ENCODE measurements at places on chromosomes 5 and 9.

DNA sequence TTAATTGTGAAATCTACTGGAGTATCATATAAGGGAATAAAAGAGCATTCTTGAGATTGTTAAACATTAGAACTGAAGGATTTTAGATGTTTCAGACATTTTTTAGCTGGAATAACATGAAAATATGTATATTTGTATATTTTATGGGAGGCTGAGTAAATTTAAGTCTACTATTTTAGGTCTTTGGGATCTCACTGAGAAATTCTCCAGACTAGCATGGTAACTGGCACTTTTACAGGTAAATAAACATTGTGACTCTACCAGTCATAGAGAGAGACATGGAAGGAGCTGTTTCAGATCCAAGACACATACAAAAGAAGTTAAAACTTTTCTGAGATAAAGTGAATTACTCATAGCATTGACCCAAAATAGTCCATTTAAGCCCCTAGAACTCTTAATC, 59.4 kb downstream of the NDUFAF2 start:
- no peak for DNase-seq

DNA sequence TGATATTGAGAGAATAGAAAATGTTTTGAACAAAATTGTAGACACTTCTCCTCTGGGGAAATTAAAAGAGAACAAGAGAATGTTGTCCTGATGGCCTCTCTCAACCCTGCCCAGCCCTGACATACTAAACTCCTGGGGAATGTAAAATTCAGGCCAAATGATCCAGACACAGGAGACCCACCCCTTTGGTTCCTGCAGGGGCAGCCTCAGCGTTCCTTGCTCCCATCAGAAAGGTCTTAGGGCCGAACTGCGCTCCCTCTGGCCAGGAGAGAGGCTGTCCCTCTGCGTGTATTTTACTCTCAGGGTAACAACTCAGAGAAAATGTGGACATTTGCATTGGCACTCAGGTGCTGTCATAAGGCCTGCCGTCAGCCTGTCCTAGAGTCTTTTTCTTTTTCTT, 616.3 kb upstream of the KLF4 start:
- DNase-seq: no peak

DNA sequence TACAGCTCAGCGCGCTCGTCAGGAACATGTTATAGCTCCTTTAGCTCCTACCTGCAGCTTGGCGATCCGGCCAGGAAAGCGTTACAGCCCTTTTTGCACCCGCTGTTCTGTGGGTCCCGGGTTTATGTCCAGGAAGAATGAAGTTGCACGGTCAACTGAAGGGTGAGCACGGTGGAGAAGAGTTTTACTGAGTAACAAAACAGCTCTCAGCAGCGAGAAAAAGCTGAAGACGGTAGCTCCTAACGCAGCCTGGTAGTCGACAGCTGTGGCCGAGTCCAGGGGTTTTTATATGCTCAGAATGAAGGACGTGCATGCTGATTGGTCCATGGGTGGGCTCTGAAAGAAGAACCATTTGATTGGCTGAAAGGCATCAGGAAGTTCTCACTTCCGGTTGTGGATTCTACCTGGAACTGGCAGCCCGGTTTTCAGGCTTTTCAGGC, 1830.1 kb upstream of the NUDT12 start:
- no peak for DNase-seq

GRCh38 chr5:146024034-146024433, 81.3 kb downstream of the PLAC8L1 start:
- no peak for DNase-seq

DNA sequence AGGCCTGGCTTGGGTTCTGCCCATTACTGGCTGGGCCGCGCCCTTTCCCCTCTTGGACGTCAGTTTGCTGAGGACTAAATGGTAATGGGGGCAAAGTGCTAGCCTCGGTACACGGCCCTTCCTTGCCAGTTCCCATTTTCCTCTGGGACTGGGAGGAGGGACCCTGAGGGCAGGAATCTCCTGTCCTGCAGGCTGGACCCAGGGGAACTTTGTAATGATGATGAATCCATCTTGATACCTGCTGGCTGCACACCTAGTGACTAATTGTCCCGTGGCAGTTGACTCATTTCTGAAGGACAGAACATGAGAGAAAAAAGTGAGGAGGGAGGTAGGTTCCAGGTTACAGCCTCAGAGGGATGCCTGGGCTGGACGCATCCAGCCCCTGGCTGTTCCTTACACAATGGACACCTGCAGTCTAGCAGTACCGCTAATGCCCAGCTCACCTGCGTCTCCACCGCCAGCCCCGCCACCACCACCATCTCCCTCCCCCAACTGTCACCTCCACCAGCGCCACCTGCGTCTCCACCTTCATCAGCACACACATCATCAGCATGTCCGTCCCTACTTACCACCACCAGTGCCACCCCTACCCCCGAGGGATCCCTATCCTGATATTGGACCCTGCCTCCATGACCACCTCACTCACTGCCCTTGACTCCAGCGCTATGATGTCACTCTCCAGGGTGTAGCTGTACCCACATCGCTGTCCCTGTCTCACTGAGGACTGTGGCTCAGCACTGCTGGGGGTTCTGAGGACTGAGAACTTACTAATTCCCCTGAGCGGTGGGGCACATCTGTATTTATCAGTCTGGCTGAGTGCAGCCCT, 4.3 kb downstream of the CDHR2 start:
- peak; percentile 56 for DNase-seq

DNA sequence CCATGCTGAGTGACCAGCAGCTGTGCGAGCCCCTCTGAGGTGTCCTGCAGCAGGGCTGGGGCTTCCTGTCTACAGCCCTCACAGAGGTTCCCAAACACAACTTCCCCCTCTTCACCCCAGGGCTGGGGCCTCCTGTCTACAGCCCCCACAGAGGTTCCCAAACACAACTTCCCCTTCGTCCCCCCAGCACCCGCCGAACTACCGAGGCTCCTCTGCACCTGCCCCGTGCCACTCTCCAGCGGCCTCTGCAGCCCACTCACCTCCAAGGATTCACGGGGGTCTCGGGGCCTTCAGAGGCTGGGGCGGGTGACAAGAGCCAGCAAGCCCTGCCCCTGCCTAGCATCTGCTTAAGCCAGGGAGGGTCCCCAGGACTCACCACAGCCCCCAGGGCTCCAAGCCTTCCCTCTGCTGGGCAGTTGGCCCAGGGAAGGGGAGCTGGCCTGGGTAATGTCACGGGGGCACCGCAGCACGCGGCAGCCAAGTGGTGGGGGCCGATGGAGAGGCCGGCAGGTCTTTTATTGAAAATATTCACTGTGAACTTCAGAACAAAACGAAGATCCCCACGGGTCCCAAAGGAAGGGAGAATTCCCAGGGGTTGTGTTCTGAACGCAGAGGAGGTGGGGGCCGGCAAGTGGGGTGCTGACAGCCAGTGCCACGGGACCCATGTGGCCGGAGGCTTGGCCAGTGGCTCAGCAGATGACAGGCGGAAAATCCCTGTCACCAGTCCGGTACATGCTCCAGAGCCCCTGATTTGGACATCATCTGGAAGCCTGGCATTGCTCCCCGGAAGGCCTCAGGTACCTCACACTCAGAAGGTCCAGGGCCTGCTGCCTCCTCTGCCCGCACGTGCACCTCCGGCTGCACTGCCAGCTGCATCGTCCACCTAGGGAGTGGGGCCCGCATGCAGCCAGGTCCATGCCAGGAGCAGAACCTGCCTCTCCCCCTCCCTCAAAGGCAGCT, 125.3 kb downstream of the ADAMTS2 start:
- DNase-seq: no peak
